ENCODE measurements at places on chromosomes 12 and 14.

- no peak for DNase-seq
These were observed 60.7 kb upstream of the BCAT1 start for GRCh38 chr12:25009496-25010092.

GRCh38 chr12:28645891-28646290 is 455.6 kb downstream of the CCDC91 start:
- no peak for DNase-seq

DNA sequence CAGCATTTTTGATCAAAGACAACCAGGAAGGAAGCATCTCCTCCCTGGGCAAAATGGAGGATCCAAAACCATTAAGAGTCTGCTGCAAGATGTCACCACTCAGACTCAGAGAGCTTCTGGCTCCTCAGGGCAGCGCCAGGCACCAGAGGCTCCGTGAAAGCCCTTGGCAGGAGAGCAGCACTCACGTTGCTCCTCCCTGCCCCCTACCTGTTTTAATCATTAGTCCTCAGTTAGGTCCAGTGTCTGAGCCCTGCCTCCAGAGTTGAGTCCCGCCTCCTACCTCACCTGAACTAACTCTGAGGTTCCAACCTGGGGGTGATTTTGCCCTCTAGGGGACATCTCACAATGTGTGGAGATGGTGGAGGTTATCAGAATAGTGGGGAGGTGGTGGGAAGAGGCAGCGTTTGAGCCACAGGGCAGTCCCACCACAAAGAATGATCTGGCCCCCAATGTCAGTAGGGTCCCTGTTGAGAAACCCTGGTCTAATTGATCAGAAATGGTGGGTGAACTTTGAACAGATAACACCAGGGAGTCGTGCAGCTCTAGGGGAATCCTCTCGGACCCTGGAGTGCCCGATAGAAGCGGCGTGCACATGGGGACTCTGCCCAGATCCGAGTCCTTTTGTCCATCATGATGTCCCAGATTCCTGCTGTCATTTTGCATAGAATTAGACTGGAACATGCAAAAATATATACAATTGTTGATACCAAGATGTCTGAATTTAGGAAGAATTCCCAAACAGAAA is 156.7 kb upstream of the DIO3 start:
- no peak for DNase-seq

DNA sequence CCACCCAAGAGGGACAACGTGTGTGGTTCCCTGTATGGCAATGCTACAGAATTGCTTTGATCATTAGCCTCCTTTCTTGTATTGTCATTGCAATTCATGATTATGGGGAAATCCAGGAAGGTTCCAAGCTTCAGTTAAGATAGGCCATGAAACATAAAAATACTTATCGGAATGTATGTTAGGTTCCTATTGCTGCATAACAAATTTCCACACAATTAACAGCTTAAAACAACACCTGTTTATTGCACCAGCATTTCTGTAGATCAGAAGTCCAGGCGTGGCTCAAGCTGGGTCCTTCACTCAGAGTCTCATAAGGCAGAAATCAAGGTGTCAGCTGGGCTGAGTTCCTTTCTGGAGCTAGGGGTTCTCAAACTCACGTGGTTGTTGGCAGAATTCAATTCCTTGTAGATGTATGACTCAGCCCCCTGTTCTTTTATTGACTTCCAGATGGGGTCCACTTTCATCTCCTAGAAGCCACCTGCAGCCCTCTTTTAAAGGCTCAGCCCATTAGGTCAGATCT is 365.6 kb upstream of the TMPO start:
- no peak for DNase-seq

DNA sequence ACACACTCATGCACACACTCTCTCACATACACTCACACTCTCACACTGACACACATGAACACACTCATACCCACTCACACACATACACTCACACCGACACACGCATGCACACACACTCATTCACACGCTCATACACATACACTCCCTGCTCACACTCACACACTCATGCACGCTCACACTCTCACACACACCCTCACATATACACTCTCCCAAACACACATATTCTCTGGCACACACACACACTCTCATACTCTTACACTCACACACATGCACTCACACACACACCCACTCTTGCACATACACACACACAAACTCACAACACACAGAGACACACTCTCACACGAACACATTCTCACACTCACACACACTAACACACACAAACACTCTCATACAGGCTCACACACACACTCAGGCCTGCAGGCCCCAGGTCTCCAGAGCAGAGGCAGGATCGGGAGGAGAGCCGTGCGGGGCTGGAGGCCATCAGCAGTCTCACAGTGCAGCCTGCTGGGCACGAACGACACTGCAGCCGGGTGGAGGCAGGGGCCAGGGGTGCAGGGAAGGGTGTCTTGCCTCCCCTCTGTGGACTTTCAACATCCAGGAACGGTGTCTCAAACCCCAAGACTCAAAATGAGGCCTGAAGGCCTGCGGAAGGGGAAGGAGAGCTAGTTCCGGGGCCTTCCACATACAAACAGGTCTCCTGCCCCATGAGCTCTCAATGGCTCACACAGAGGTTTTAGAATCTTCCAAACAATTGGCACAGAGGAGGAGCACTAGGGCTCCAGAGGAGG is 148.7 kb downstream of the ANO2 start:
- no peak for DNase-seq

DNA sequence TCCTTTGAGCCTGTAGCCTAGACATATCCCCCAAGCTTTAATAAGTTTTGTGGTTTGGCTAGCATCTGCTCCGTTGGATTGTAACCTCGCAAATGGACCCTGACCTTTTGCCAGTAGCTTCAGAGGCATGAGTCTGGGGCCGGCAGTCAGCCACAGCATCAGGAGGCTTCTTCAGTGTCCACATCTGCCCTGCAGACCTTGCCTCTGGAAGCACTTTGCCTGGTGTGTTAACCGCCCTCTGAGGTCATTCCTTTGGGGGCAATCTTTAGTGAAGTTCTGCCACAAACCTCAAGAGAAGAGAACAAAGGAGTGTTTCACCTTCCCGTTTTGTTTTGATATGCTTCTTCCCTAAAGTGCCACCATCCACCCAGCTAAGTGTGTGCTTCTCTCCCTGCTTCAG is 71.4 kb downstream of the GNS start:
- DNase-seq: no peak

DNA sequence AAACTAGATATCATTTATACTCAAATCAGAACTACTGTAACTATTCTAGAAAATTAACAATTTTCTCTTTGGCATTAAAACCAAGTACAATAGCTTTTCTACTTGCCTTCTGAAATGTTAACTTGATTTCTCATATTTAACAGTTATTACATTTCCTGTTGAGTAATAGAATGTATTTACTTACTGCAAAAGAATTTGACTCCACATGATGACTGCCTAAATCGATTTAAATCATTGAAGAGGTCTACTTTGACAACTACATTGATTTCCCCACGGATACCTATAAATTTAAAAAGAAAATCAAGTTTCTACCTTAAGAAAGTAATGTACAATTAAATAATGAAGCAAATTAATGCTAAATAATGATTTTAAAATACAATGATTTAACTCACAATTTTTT is 18.9 kb downstream of the C2CD5 start:
- no peak for DNase-seq

DNA sequence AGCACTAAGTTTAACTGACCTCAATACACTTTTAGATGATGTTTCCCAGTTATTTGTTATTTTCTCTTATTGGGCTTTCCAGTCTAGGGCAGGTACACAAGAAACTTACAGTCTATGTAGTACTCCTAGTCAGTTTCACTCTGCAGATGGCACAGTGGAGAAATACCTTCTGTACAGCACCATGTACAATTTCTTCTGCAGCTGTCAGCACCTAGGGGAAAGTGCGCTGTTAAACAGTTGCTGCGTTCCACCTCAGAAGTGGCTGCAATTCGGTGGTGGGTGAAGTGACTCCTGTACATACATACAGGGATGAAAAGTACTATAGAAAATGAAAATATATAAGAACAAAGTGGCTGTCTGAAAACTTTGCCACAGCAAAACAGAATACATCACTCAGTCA is 48.3 kb downstream of the NOVA1 start:
- DNase-seq: no peak

GRCh38 chr12:123047289-123047688 is 66.8 kb downstream of the ARL6IP4 start:
- no peak for DNase-seq

GRCh38 chr14:36604757-36605505 is 22.5 kb upstream of the NKX2-8 start:
- DNase-seq: no peak
